ENCODE measurements at places on chromosomes 3 and 15. TPM values are rescaled to one million over a fixed set of nuclear protein-coding genes. Genes with fewer than 3 reads are reported as not detected.
A peak's percentile ranks its signal among the peaks of the same experiment; 100 is the strongest.

The CERS3 gene
- total RNA-seq: not detected

The TLE3 gene
- total RNA-seq: 36.9 TPM

The KBTBD12 gene
- total RNA-seq: not detected

The CPLX3 gene
- not detected for total RNA-seq

The DENND6A gene
- total RNA-seq: 19.8 TPM

The HIGD1A gene
- total RNA-seq: 78.7 TPM

The CHRNA5 gene
- total RNA-seq: 1.6 TPM

The GOLGA6L9 gene
- total RNA-seq: 4.2 TPM

The ARHGAP11A gene
- total RNA-seq: 14.5 TPM

The TBC1D2B gene
- total RNA-seq: 58.1 TPM

GRCh38 chr15:89852342-89852995, 37.8 kb upstream of the ANPEP start:
- peaks cover 46% of the 10 kb centered on the region for H3K4me1 ChIP-seq
- H3K36me3 ChIP-seq: peaks cover 8% of the 10 kb centered on the region
- no peak for DNase-seq
- H3K4me3 ChIP-seq: no peak overlapping the region

GRCh38 chr3:178671791-178672190, 135.6 kb downstream of the KCNMB2 start:
- H3K36me3 ChIP-seq: no peaks in the 10 kb centered on the region
- H3K4me1 ChIP-seq: peaks cover 11% of the 10 kb centered on the region
- no peak overlapping the region for H3K4me3 ChIP-seq
- H3K27ac ChIP-seq: peak overlapping the region; percentile 15
- DNase-seq: no peak

DNA sequence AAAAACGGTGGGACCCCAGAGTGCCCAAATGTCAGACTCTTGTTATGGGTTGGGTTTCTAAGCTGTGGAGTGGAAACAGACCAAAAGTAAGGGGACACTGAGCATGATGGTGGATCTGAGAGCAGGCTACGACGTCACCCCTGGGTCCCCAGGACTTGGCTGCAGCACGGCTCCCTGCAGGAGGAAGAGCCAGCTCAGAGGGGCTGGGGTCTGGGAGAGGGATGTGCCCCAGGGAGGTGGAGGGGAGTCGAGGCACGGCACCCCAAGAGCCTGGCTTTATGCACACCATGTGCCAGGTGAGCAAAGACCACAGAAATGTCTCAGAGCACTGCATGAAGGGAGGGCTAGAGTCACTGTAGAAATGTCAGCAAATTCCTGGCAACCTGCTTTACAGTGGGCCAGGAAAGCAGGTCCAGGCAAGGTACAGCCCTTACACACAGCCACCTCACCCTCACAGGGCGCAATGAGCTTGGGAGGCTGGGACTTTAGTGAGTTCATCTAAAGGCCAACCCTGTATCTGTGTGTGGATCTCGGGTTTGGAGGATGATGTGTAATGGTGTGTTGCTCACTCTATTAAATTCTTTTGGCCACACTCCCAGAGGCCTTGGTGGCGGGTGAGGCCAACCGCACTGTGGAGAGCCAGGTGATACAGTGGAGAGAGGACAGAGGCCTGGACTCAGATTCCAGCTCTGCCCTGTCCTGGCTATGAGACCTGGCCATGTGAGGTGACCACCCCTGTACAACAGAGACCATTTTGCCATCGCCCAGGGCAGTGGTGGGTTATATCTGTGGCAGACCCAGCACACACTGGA, 14.1 kb downstream of the CTSH start:
- no peak overlapping the region for H3K27ac ChIP-seq
- peaks cover 13% of the 10 kb centered on the region for H3K4me1 ChIP-seq
- H3K4me3 ChIP-seq: no peak overlapping the region
- peaks cover 5% of the 10 kb centered on the region for H3K36me3 ChIP-seq

- no peak overlapping the region for H3K4me3 ChIP-seq
- no peak overlapping the region for H3K27ac ChIP-seq
- no peaks in the 10 kb centered on the region for H3K36me3 ChIP-seq
- no peaks in the 10 kb centered on the region for H3K27me3 ChIP-seq
- H3K4me1 ChIP-seq: no peaks in the 10 kb centered on the region
- DNase-seq: no peak
Measured at GRCh38 chr3:52077925-52078324, 21.6 kb upstream of the DUSP7 start.

DNA sequence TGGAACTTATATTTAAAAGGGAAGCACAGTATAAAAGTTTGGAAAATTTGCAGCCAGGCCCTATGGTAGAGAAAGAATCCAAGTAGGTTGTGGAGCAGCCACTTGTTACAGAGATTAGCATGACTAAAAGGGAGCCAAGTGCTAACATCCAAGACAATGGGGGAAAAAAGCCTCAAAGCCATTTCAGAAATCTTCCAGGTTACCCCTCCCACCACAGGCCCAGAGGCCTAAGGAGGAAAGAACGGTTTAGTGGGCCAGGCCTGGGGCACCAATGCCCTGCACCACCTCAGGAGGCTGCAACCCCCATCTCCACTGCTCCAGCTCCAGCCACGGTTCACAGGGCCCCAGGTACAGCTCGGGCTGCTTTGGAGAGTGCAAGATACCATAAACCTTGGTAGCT, 69.9 kb downstream of the IGF2BP2 start:
- H3K4me1 ChIP-seq: peaks cover 44% of the 10 kb centered on the region
- no peak overlapping the region for H3K27ac ChIP-seq
- peaks cover 14% of the 10 kb centered on the region for H3K36me3 ChIP-seq
- no peak for DNase-seq

GRCh38 chr3:15932348-15933300, 134.8 kb upstream of the ANKRD28 start:
- H3K36me3 ChIP-seq: no peaks in the 10 kb centered on the region
- H3K27me3 ChIP-seq: no peaks in the 10 kb centered on the region
- no peak overlapping the region for H3K4me3 ChIP-seq
- no peak overlapping the region for H3K27ac ChIP-seq
- DNase-seq: no peak

DNA sequence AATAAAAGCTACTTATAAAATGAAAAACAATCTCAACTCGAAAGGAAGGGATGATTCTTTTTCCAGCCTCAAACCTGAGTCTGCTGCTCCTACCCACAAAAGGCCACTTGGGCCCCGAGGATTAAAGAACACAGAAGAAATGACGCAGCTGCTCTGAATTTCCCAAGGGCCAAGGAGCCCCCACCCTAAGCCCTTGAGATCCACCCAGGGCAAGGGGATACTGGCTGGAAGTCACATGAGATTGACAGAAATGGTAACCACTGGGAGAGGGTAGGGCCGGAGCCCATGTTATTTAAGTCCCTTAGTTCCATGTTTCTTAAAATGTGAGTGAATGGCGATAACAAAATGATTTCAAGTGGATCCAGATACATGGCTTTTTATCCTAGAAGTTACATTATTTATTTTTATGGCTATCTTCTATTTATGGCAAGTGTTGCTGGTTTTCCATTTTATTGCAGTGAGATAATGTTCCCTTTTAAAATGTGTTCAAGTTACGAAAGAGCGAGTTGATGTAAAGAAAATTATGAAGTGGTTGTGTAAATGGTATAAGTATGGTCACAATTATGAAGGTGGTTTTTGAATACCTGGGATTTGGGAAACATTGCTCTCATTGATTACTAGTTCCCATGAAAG, 16.8 kb downstream of the IGDCC4 start:
- peaks cover 49% of the 10 kb centered on the region for H3K4me1 ChIP-seq
- H3K36me3 ChIP-seq: peaks cover 7% of the 10 kb centered on the region
- H3K4me3 ChIP-seq: no peak overlapping the region
- peak; percentile 19 for DNase-seq
- no peak overlapping the region for H3K27ac ChIP-seq
- no peaks in the 10 kb centered on the region for H3K27me3 ChIP-seq

DNA sequence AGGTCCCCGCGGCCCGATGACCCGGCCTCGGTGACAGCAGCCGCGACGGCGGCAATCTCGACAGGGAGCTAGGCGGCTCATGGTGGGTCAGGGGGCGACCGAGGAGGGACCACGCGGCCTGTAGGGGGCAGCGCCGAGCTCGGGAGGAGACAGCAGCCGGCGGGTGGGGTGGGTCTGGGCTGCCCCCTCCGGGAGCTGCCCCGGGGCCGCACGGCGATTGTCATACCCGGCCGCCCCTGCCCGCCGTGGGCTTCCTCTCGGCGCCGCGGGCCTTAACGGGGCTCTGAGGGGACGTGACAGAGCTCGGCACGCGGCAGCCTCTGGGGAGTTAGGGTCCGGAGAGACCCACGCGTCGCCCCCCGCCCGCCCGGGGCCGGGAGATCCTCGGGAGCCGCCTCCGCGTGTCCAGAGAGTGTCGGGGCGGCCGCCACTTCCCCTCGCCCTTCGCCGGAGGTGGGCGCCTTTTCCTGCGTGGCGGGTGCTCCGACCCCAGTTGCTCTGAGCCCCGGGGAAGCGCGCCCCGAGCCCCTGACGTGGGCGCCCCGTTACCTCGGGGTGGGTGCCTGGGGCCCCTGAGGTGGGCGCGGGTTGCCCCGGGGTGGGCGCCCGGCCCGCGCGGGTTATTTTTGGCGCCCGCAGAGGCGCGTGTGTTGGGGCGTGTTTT, 539 bp upstream of the PLCL2 start:
- no peaks in the 10 kb centered on the region for H3K36me3 ChIP-seq
- H3K4me1 ChIP-seq: peaks cover 16% of the 10 kb centered on the region
- H3K27me3 ChIP-seq: peaks cover 13% of the 10 kb centered on the region
- peak overlapping the region; percentile 88 for H3K4me3 ChIP-seq
- peak; percentile 87 for DNase-seq
- H3K27ac ChIP-seq: no peak overlapping the region

- DNase-seq: no peak
- no peak overlapping the region for H3K27ac ChIP-seq
- no peaks in the 10 kb centered on the region for H3K36me3 ChIP-seq
- peaks cover 19% of the 10 kb centered on the region for H3K4me1 ChIP-seq
Measured at GRCh38 chr3:169143506-169143905, 520.0 kb downstream of the MECOM start.

DNA sequence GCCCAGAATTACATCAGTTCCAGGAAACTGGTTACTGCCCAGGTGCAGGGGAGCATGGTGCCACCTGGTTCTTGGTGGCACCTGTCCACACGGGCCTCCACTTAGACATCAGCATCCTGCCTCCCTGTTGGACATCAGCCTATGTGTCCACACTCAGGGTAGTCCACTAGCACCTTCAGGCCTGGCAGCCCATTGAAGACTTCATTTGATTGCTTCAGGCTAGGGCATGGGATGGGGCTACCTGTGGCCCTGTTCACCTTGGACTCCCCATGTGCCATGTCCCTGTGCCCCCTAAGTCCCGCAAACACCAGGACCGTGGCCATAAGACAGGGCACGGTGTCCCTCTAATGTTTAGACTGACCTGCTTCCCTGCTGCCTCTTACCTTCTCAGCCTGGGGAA, 30.9 kb downstream of the CYP8B1 start:
- peaks cover 40% of the 10 kb centered on the region for H3K4me1 ChIP-seq
- H3K4me3 ChIP-seq: no peak overlapping the region
- no peaks in the 10 kb centered on the region for H3K36me3 ChIP-seq
- no peak overlapping the region for H3K27ac ChIP-seq
- H3K27me3 ChIP-seq: no peaks in the 10 kb centered on the region
- DNase-seq: no peak

DNA sequence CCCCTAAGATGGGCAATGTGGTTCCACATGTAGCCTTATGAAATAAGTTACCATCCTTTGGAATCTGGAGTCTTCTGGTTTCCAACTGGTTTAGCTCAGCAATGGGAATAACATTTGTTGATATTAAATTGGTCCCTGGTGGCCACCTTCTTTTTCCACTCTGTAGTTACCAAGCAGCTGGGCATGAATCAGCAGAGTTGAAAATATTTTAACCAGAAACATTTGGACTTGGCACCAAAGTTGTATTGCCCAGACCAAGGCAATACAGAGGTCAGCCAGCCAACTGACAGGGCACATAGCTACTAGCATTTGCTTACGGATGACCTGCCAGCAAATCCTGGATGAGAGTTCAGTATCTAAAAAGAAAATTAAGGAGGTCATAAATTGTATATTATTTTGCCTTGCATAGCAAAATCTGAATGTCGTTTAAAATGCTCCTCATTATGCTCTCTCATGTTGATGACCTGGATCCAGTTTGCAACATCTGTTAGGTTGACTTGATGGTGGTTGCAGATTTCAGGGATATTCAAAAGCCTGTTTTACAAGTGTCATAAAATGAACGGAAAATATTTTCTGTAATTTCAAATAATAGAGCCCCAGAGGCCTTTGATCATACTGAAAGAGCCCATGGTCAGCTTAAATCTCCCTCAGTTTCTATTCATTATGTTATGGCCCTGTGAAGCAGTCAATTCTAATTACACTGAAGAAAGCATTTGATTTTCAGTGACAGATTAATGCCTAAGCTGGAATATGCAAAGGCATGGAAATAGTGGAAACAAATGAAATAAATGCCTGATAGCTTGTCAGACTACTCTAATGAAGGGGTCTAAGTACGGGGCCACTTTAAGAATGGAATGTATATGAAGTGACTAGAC, 54.6 kb downstream of the PPM1L start:
- no peaks in the 10 kb centered on the region for H3K36me3 ChIP-seq
- peak overlapping the region; percentile 53 for H3K27ac ChIP-seq
- no peaks in the 10 kb centered on the region for H3K27me3 ChIP-seq

- H3K4me3 ChIP-seq: no peak overlapping the region
- DNase-seq: no peak
- no peaks in the 10 kb centered on the region for H3K4me1 ChIP-seq
- peaks cover 10% of the 10 kb centered on the region for H3K27me3 ChIP-seq
- H3K27ac ChIP-seq: no peak overlapping the region
Measured at GRCh38 chr15:53511175-53511574, 248.3 kb downstream of the WDR72 start.

- H3K4me3 ChIP-seq: no peak overlapping the region
- no peaks in the 10 kb centered on the region for H3K27me3 ChIP-seq
- no peaks in the 10 kb centered on the region for H3K4me1 ChIP-seq
Measured at GRCh38 chr15:75008629-75009326, 13.4 kb downstream of the SCAMP5 start.

DNA sequence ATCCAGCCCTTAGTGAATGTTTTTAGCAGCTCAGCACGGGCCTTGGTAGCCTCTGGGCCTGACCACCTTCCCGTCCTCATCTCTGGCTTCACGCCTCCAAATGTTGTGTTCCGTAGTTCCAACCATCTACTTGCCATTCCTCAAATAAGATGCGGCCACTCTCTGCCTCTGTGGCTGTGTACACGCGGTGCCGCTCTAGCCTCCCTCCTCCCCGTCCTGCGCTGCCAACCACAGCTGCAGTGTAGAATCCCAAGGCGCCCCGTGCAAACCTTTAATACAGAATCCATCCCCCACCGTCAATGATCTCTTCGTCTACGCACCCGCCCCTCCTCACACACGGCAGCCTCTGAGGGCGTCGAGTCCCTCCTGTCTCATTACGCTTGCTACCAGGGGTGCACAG, 77.2 kb downstream of the VGLL4 start:
- peak overlapping the region; percentile 99 for H3K27ac ChIP-seq
- peaks cover 32% of the 10 kb centered on the region for H3K36me3 ChIP-seq
- no peak overlapping the region for H3K4me3 ChIP-seq
- no peaks in the 10 kb centered on the region for H3K27me3 ChIP-seq

GRCh38 chr3:14273901-14274611, 95.4 kb downstream of the LSM3 start:
- H3K27ac ChIP-seq: no peak overlapping the region
- peaks cover 3% of the 10 kb centered on the region for H3K27me3 ChIP-seq
- no peak overlapping the region for H3K4me3 ChIP-seq
- DNase-seq: no peak
- no peaks in the 10 kb centered on the region for H3K4me1 ChIP-seq

- DNase-seq: no peak
- H3K27me3 ChIP-seq: no peaks in the 10 kb centered on the region
- H3K4me3 ChIP-seq: no peak overlapping the region
- no peak overlapping the region for H3K27ac ChIP-seq
- H3K36me3 ChIP-seq: no peaks in the 10 kb centered on the region
- no peaks in the 10 kb centered on the region for H3K4me1 ChIP-seq
Measured at GRCh38 chr15:94411285-94411684, 179.9 kb downstream of the MCTP2 start.

- H3K36me3 ChIP-seq: no peaks in the 10 kb centered on the region
- H3K4me1 ChIP-seq: no peaks in the 10 kb centered on the region
- no peaks in the 10 kb centered on the region for H3K27me3 ChIP-seq
- DNase-seq: no peak
- no peak overlapping the region for H3K4me3 ChIP-seq
- no peak overlapping the region for H3K27ac ChIP-seq
Measured at GRCh38 chr3:196517162-196517800, 2.1 kb upstream of the SMCO1 start.

All from chondrocyte (in vitro differentiated cells).